Metanephros (tissue), 2 donors: ENCODE measurements at places on chromosomes 11 and 22. TPM values are rescaled to one million over a fixed set of nuclear protein-coding genes. Genes with fewer than 3 reads are reported as not detected.

The GLYAT gene
- 69.0 TPM for total RNA-seq

The SLC22A8 gene
- 10.3 TPM for total RNA-seq

The MS4A4A gene
- 7.9 TPM for total RNA-seq

The KRTAP5-2 gene
- not detected for total RNA-seq

The VSIG10L2 gene
- 0.23 TPM for total RNA-seq

The DCDC1 gene
- 8.6 TPM for total RNA-seq

The DEFB131B gene
- total RNA-seq, result not detected

The RAG2 gene
- 0.58 TPM for total RNA-seq

The HTR3A gene
- 0.18 TPM for total RNA-seq

The C11orf52 gene
- total RNA-seq, result 8.2 TPM

The SYNGR1 gene
- total RNA-seq, result 41.5 TPM
